ENCODE measurements at places on chromosomes 5 and 9. TPM values are rescaled to one million over a fixed set of nuclear protein-coding genes. Genes with fewer than 3 reads are reported as not detected.

The SPATA31C1 gene
- total RNA-seq: not detected

The ATP10B gene
- total RNA-seq: under 0.01 TPM

The CDC25C gene
- 1.2 TPM for total RNA-seq

The PRR16 gene
- total RNA-seq: 0.63 TPM

The RANBP6 gene
- 64.3 TPM for total RNA-seq

The ROPN1L gene
- total RNA-seq: 0.42 TPM

The QRFP gene
- not detected for total RNA-seq

The PDE8B gene
- total RNA-seq: 0.21 TPM

The AGXT2 gene
- total RNA-seq: not detected

The SPINK7 gene
- total RNA-seq: not detected

The ACTBL2 gene
- not detected for total RNA-seq

The SV2C gene
- total RNA-seq: under 0.01 TPM

The SYNPO gene
- 0.42 TPM for total RNA-seq

The SHISAL2B gene
- not detected for total RNA-seq

The SPARC gene
- 110 TPM for total RNA-seq
